ENCODE measurements at places on chromosomes 7 and 10.

DNA sequence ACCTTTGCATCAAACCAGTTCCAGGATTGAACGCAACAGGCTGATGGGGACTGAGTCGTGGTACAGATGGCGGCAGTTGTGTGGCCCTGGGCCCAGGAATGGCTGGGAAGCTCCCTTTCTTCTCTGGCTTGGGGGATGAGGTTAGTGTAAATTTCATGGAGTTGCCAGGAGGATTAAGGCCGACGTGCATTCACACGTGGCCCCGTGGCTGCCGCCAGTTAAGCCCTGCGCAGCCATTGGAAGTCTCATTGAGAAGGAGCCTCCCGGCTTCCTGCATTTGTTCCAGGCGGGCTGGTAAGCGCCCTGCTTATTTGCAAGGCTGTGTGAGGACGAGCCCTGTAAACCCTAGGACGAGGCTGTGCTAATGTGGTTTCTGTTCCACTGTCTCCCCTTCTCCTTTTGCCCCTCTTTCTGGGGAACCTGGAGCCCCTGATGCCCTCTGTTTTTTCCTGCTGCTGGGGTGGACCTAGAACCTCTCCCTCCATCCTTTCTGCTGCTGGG is 174.7 kb upstream of the TNRC18 start:
- no peak for DNase-seq

- no peak for DNase-seq
Observed at GRCh38 chr10:22317771-22318565, 1.8 kb downstream of the COMMD3 start.

GRCh38 chr10:76858721-76859120 is 778.9 kb downstream of the KCNMA1 start:
- DNase-seq = no peak

DNA sequence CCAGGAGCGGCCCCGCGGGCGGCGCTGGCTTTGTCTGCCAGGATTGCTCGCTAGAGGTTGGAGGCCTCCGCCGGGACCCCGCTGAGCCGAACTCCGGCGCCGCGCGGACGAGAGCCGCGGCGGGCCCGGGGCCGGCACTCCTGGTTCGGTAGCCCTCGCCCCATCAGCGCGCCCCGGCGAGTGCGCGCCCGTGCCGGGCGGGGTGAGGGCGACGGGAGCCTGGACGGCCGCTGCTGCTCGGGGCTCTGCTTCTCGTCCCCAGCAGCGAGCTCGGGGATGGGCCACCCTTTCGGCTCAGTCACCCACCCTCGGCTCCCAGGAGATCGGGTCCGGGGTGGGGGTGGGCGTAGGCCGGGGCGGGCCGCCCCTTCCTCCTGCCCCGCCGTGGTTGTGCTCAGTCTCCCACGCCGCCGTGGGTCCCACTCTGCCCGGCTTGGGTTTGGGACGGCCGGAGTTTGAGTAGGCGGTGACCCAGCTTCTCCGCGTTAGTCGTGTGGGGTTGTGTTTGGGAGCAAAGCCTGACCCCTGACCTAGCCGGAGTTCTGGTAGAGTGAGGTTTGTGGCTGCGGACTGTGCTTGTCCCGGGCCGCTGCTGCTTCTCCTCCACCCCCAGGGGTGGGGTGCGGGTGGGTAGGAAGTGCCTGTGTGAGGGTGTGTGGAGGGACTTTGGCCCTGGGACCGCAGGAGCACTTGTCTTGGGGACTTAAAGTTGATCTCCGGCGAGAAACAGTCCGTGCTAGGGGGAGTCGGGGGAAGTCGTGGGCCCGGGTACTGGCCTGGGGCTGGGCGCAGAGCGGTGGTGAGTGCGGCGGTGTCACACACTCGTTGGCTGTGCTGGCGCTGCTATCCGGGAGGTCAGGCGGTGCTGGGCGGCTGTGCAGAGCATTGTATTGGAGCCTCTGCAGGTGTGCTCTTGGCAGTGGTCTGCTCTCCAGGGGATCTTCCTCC is 677 bp downstream of the TSPAN14 start:
- DNase-seq = no peak

DNA sequence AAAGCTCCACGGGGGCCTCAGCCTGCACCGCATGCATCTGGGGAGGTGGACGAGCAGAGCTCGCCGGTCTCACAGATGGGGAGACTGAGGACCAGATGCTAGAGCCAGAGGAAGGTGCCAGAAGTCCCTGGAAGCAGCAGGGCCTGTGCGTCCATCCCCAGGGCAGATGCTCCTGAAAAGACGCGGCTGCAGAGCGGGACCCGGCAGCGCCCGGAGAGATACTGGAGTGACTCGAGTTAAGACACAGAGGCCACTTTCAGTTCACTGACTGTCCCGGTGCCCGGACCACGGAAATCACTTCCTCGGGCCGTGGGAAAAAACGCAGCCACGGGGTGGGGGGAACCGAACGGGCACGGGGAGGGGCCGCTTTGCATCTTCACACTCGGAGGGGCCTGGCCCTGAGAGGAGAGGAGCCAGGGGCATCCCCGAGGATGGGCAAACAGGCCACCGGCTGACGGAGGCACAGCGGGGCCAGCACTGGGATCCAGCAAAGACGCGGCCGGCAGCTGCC is 85.4 kb downstream of the FOXL3 start:
- peak; percentile 1 for DNase-seq

DNA sequence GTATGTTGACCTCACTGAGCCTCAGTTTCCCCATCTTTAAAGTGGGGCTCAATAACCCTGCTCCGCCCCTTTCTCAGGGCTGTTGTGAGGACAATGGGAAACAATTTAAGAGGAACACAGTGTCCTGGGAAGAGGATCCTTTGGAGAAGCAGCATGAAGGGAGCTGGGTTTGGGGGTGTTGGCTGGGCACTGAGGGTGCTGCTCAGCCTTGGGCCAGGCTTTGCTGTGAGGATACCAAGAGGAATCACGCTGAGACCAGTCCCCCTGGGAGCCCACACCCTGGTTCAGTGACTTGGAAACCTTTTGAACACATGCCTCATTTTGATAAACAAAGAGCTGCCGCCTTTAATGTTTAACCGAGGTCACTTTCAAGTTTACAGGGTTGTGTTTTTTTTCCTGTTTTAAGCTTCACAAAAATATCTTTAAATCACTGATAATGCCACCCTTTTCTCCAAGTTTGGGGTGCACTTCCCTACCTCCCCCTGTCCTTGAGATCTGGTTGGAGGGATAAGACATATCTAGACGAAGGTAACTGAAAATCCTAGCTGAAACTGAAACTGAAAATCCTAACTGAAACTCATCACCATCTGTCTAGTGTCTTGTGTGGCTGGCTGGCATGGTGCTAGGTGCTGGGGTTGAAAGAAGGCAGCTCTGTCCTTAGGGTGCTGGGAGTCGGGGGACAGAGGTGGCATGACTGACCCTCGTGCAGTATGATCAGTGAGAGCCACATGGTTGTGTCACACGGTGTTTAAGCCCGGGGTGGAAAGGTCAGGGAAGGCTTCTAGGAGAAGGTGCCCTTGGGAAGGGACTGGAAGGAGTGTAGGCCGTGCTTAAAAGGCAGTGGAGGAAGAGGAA is 27.7 kb downstream of the ZNF775 start:
- peak; percentile 58 for DNase-seq

DNA sequence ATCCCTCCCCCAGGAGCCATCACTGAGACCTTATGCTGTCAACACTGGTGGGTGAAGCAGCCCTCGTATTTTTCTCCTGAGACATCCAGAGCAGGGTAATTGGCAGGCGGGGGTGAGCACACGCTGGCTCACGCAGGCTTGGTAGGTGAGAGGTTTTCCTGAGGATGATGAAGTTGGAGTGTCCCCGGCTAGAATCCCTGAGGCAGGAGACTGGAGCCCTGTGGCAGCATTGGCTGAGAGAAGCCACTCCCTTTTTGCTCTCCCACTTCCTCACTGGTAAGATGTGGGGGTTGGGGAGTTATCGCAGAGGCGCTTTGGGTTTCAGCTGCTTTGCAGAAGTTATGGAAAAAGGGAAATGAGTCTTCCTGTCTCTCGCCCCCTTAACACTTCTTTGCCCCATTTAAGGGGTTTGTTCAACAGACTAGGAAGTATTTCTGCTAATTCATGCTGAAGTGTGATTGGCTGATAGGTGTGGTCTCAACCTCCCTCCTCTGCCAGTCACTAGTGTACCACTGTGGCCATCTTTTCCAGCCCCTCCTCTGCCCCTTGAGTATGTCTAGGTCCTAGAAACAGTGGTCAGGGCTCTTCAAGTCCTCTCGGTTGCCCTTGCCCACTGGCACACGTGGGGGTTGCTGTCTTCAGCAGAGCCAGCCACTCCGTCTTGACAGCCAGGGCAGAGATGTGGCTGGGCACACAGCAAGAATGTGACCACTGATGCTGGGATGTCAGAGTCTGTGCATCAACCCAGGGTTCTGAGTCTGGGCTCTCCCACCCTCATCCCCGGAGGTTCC is 5.7 kb downstream of the ARPC1B start:
- peak; percentile 64 for DNase-seq

DNA sequence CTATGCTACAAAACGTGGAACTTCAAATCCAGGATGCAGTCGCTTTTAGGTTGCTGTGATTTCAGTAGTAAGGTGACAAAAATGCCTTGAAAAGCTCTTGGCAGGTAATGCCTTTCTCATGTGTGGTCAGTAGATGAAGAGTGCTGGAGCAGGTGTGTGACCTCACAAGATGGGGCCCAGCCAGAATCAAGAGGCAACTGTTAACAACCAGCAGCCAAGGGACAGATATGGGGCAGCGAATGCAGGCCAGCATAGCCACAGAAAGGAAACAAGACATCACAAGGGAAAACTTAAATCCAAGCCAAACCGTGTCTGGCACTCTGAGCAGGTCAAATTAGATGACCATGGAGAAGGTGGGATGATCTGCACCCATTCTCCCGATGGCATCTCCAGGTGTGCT is 12.3 kb downstream of the HUS1 start:
- no peak for DNase-seq

DNA sequence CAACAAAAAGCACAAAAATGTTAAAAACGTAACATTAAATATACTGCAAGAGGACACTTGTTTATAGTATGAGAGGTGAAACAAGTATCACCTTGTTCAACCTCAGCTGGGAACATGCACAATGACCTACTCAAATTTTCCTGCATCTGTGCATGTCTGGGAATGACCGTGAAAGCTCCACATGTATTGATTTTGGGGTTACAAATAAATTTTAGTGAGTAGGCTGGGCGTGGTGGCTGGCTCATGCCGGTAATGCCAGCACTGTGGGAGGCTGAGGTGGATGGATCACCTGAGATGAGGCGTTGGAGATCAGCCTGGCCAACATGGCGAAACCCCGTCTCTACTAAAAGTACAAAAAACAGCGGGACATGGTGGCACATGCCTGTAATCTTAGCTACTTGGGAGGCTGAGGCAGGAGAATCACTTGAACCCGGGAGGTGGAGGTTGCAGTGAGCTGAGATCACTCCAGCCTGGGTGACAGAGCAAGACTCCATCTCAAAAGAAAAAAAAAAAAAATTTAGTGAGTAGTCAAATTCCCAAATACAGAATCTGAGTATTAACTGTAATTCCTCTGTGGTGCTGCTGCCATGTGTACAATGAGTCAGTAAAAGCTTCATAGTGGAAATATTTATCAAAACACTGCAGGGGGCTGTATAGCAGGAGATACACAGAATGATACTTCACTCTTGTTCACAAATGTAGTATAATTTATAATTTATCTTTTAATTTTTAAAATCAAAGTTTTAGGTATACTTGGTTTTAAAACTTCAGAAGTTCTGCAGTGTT is 41.1 kb downstream of the SUGCT start:
- no peak for DNase-seq

DNA sequence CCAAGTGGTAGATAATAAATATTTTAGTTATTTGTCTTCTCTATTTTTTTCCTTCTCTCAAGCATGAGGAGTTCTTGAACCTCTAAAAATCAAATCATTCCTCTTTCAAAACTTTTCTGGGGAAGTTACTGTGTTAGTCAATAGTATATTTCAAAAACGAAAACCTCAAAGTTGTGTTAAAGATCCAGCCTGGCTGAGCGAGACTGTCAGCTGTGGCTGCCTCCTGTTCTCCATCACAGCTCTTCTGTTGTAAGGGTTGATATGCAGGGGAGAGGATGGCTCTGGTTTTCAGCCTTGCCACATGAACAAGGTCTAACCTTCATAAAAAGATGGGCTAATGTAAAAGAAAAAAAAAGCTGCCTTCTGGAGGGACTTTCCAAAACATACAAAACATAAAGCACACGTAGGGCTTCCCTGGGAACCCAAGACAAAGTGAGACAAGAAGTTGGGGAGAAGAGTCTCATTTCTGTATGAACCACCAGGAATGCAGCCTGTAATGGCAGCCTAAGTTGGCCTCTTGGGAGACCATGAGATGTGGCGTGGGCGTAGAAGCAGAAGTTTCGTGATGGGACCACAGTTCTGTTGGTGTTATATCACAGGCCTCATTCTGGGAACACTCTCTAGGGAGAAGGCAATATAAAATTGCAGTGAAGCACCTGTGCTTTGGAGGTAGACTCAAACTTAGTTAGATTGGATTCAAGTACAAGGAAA is 77.9 kb upstream of the FHIP2A start:
- DNase-seq = no peak

DNA sequence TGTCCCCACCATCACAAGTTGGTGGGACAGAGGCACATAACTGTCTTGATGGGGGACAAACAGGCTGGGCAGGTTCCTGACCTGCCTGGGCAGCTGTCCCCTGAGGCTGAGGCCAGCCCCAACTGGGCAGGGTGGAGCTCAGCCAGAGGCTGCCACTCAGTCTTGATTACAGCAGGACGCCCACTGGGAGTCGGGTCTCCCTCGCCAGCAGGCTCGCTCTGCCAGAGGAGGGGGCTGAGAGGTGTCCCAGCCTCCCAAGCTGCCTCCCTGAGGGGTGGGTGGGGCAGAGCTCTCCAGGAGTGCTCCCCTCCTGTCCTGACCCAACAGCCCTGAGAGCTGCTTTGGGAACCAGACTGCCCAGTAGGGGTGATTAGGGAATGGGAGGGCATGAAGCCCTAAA is 1.8 kb upstream of the CAMK2G start:
- DNase-seq = no peak

DNA sequence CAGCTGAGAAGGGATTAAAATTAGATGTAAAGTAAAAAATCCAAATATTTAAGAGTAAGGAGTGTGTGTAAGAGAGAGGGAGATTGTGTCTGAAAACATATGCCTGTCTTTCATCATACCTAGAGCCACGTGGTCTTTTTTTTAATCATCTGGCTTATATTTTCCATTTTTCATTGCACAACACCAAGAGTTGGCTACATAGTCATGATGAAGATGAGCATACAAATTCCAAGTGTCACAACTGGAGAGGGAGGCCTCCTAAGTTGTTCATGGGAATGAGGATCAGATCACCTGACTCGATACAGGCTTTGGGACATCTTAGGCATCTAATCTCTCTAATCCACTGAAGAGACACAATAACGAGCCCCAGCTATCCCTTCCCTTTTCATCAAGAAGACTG is 47.2 kb upstream of the CCDC3 start:
- no peak for DNase-seq

GRCh38 chr7:157016024-157016351 is 5.5 kb upstream of the MNX1 start:
- DNase-seq = no peak

- no peak for DNase-seq
Observed at GRCh38 chr10:129621693-129622092, 154.7 kb downstream of the MGMT start.

GRCh38 chr10:75910032-75910431 is 478.6 kb downstream of the LRMDA start:
- no peak for DNase-seq

DNA sequence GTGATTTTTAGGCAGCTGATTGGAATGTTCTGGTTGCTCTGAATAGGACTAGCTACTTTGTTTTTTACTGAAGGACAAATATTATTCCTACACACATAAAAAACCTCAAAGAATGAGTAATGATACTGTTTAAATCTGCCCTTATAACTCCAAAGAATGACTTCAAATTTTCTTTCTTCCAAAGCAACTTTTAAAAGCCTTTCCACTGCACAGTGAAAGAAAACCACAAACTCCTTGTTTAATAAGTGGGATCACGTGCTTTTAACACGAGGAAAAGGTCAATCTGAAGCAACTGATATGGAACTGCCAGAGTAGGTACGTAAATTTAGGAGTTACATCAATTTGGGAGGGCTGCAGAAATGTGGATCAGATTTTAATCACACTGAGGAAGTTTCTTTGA is 8.0 kb upstream of the PRKCQ start:
- DNase-seq = no peak

All from activated CD4-positive, alpha-beta T cell treated with anti-CD3 and anti-CD28 coated beads for 48 hours (primary cell).